NCI-H1694 (cell line): ENCODE measurements at places on chromosomes 4 and X.

- no peak for DNase-seq
Observed at GRCh38 chrX:100864657-100865391, 9.3 kb downstream of the NOX1 start.

- DNase-seq: no peak
Observed at GRCh38 chrX:134569306-134569705, 89.0 kb downstream of the PLAC1 start.

GRCh38 chr4:177356921-177357320, 47.2 kb downstream of the NEIL3 start:
- DNase-seq: no peak

DNA sequence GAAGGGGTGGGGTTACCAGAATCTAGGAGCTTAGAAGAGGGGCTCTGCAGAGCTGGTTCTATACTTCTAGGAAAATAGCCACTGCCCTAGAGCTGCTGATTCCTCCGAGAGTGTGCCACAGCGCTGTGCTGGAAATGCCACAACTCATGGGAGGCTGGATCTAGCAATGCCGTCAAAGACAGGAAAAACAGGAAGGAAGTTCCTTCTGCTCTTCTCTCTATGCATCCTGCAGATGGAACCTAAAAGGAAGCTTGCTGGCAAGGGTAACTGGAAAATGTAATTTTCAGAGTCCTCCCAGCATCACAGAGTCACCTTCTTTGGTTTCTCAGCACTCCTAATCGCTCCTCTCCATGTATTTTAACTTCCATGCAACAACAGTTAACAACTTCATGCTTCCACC, 121.2 kb upstream of the TLL1 start:
- no peak for DNase-seq
